Renal cortex interstitium (tissue), 15 donors: ENCODE measurements at places on chromosomes 4 and X.

DNA sequence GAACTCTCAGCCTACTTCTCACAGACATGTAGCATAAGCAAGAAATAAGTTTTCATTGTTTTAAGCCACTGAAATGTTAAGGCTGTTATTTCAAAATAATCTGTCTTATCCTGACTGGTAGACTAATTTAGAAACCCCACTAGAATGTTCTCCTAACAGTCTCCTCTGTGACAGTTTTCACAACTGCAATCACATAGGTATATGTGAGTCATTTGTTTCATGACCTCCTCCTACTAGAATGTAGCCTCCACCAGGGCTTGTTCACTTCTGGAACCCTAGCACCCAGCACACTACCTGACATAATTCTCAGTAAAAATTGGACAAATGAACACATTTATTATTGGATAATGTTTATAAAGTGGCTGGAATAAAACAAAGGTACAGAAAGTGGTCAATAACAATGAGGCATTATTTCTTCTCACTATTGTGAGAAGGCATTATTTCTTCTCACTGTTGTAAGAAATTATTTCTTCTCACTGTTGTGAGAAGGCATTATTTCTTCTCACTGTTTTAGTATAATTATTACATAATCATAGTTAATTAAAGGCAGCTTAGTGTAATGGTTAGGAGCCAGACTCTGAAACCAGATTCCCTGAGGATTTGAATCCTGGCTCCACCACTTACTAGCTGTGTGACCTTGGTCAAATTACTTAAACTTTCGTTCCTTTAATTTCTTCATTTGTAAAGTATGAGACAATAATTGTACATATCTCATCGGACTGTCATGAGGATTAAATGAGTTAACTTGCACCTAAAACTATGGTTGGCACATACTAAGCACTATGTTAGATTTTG is 251.5 kb downstream of the RASL11B start:
- no peak for DNase-seq

GRCh38 chr4:26171501-26171900 is 149.3 kb upstream of the RBPJ start:
- DNase-seq: no peak

DNA sequence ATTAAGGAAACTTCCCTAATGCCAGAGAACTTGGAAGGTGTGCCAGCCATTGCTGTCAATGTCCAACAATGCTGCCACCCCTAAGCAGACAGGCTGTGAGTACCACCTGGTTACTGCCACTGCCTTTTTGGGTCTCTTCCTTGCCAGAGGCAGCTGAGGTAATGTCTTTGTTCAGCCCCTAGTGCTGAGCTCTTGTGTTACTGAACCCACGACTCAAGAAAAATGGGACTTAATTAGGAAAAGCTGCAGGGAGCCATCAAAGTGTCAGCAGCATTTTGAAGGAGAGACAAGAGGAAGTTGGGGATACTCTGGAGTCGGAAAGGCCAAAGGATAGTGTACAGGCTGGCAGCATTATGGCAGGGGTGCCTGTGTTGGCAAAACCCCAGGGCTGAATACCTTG is 283.7 kb downstream of the AFF2 start:
- no peak for DNase-seq

DNA sequence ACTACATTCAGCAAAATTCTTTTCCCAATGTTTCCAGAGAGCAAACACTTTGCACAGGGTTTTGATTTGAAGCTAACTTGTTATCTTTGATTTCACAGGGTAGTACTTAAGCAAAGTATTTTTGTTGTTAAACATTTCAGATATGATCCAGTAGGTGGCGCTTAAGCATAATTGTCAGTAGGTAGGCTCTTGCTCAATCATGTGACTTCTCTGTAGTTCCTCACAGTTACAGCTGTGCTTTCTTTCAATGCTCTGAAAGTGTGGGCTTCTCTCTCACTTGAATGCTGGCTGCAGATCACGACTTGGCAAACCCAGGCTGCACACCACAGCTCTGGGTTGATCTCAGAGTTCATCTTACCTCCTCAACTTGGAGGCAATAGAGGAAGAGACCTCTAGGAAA is 1016.5 kb downstream of the SH3BGRL start:
- DNase-seq: no peak

DNA sequence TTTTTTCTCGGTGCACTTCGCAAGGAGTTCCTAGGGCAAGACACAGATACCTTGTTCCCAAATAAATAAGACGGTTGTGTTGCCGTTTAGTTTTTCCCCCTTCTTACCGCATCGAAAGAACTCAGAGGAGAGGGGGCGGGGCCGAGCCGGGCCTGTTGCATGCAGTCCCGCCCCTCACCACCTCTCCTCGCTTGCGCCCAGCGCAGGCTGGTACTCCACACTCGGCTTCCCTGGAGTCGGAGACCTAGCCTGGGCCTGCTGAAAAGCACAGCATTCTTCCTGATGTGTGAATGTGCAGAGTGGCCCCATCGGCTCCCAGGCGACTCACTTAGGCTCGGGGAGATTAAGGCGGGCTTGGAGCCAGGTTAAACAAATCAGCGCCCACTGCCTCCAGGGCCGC is 26.1 kb upstream of the VMA21 start:
- no peak for DNase-seq

GRCh38 chr4:117793845-117794480 is 240.3 kb upstream of the NDST3 start:
- no peak for DNase-seq

DNA sequence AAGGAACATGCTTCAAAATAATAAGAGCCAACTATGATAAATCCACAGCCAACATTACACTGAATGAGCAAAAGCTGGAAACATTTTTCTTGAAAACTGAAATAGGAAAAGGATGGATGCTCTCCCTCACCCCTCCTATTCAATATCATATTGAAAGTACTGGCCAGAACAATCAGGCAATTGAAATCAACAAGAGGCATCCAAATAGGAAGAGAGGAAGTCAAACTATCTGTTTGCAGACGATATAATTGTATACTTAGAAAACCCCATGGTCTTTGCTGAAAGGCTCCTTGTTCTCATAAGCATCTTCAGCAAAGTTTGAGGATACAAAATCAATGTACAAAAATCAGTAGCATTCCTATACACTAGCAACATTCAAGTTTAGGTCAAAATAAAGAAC is 1562.5 kb upstream of the ADGRL3 start:
- no peak for DNase-seq
